ENCODE measurements at places on chromosomes 16 and 17.

DNA sequence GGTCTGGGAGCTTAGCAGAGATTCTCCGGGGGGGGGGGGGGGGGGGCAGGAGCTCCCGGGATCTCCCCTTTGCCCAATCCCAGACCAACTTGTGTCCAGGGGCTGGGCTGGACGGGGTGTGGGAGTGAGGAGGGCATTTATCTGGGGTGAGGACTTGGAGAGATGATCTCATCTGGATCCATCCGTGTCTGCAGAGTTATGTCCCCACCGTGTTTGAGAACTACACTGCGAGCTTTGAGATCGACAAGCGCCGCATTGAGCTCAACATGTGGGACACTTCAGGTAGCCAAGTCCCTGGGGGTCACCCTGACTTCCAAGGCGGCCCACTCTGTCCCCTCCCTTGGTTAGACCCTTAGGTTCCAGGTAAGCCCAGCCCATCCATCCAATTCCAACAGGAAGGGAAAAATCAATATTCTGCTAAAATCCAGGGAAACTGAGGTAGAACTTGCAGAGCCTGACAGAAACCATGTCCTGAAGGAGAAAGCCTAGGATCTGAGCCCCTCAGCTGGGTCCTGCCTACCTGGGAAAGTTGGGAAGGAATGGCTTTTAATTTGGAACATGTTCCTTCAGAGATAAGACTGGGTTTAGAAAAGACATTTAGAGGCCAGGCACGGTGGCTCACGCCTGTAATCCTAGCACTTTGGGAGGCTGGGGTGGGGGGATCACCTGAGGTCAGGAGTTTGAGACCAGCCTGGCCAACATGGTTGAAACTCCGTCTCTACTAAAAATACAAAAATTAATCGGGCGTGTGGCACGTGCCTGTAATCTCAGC lies 921 bp downstream of the RND2 start:
- DNase-seq, result no peak

DNA sequence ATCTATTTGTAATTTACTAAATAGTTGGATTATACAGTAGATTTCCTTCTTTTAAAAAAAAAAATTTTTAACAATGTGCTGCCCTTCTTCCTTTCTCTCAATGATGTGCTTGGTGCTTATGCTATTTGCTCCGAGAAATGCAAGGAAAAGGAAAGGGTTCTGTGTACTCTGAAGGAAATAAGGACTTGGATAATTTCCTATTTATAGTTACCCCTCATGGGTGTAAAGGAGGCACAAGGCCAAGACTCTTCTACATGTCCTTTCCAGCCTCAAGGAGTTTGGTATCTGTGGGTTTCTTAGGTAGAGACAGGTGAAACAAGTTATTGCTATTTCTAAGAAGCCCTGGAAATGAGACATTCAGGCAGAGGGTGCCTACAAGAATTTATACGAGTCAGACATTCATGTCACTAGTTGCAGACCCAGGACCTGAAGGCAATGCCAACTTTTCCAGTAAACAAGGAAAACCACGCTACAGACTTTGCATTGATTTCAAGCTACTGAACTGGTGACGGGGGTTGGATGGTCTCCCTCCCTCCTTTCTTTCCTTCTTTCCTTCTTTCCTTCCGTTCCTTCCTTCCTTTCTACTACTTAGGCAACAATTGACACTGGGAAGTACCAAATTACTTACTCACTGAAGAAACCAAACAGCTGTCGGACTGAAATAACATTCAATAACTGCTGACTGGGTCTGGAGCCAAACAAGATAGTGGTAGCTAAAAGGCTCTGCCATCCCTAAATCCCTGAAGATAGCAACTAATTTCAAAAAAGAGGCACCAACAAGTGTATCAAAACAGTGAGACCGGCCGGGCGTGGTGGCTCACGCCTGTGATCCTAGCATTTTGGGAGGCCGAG lies 33.8 kb upstream of the GHDC start:
- DNase-seq, result no peak

GRCh38 chr16:88553739-88554138 lies 16.5 kb upstream of the ZC3H18 start:
- DNase-seq, result no peak

GRCh38 chr17:18009609-18010420 lies 29.2 kb downstream of the ATPAF2 start:
- DNase-seq, result no peak

- DNase-seq, result no peak
These were observed 15.9 kb downstream of the B9D1 start for GRCh38 chr17:19346351-19347255.

DNA sequence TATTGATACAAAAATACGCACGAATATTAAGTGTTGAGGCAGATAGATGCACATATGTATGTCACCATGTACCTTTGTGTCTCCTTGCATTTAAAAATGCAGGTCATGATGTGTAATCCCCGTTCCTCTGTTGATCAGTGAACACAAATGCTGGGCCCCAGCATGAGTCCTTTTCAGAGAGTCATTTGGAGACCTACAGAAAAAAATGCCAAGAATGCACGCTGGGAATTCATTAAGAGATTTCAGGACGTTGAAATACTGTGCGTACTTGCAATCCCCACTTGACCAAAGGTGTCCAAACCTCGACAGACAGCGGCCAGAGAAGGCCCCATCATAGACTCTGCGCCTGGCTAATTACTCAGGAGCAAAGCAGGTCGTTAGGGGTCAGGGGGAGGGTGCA lies 496.0 kb downstream of the MAF start:
- no peak for DNase-seq

- DNase-seq, result peak; percentile 92
These were observed 21.0 kb downstream of the SOX8 start for GRCh38 chr16:1002399-1003166.

- peak; percentile 5 for DNase-seq
These were observed 20.1 kb downstream of the COX11 start for GRCh38 chr17:54948380-54948779.

DNA sequence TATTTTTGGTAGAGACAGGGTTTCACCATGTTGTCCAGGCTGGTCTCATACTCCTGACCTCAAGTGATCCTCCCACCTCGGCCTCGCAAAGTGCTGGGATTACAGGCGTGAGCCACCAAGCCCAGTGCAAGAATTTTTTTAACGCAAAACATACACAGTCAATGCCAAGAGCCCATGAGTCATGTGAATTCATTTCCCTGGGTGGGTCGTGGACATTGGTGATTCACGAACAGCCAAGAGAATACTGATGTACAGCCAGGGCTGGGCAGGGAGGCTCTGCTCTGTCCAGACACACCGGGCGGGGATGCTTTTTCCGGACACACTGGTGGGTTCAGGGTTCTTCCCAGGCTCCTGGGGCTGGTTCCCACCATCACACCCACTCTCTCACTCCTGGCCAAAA lies 17.7 kb downstream of the SLC38A8 start:
- DNase-seq, result no peak

DNA sequence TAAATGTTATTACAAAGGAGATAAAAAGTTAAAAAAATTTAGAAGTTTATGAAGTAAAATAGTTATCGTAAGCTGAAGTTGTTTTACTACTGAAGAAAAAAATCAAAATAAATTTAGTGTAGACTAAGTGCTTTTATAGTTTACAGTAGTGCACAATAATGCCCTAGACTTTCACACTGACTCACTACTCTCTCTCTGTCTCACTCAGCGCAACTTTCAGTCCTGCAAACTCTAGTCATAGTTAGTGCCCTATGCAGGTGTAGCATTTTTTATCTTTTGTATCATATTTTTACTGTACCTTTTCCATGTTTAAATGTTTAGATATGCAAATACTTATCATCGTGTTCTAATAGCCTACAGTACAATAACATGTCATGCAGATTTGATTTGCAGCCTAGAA lies 17.7 kb upstream of the TOM1L1 start:
- DNase-seq, result no peak

DNA sequence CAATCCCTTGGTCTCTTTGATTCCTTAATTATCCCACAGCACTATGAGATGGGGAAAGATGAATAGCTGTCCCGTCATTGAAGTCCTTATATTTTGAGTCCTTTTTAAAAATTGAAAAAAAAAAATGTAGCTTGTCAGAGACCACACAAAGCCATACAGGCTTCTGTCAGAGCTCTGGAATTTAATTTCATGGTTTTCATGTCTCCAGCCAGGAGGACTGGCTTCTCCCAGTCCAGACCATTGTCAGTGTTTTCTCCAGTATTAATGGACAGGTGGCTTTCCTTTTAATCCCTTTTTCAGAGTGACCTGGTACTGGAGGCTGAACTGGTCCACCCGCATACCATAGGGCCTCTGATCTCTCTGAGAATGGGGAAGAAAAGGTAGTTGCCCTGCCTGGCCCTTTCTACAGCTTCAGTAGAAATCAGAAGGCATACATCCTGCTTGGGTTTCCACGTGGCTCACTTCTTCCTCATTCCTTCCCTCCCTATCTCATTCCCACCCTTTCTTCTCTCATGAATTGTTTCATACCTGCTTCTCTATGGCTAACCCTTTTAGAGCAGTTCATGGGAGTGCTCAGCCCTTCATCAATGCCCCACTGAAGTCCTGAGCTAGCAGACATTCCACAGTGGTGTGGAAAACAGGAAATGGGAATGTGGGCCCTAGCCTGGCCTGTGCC lies 29.1 kb downstream of the TRIM16 start:
- DNase-seq, result no peak

DNA sequence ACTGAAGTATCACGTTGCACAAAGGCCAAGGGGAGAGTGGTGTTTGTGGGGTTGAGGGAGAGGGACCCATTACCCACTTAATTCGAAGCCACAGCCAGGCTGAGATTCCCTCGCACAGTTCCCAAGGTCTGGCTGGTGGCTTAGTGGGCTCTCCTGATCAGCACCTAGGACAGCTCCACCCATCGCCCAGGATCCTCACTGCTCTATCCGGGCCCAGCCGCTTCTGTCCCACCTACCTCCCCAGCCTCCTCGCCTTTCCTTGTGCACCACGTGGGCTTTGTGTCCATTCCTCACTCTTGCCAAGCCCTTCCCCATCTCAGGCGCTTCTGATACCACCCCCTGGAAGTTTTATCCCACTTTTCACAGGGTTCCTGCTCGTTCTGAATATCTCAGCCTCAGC lies 163.5 kb downstream of the CCT6B start:
- peak; percentile 40 for DNase-seq

- DNase-seq, result no peak
These were observed 187.8 kb downstream of the PRKCB start for GRCh38 chr16:24023621-24024020.

- DNase-seq, result no peak
These were observed 158.1 kb upstream of the CIBAR2 start for GRCh38 chr16:85270374-85270773.

- no peak for DNase-seq
These were observed 136.9 kb downstream of the RBFOX3 start for GRCh38 chr17:79473876-79474440.

Measured in activated CD4-positive, alpha-beta T cell treated with anti-CD3 and anti-CD28 coated beads for 48 hours (primary cell).